ENCODE measurements at places on chromosomes 3 and 15.

- DNase-seq, result no peak
Measured at GRCh38 chr15:33100314-33100713, 94.2 kb downstream of the FMN1 start.

GRCh38 chr3:46536758-46537157 lies 29.3 kb downstream of the LRRC2 start:
- DNase-seq, result no peak

DNA sequence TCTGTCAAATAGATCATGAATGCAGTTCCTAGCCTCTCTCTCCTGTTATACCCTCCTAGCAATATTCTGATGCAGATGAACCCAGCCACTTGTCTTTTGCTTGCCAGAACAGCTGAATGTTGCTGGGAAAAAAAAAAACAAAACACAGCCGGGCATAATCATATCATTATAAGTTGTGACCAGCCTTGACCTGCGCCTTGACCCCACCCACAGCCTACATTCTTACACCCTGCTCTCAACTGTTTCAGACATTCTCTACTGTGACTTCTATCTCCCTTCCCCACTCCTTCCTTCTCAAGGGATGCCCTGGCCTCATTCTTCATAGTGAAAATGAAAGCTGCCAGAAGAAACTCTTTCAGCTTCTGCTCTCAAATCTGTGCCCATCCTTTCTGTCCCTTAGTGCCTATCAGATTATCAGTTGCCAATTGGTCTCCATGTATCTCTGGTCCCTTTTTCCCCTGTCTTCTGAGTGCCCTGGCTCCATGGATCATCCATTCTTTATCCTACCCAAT lies 389.1 kb upstream of the TPRG1 start:
- DNase-seq, result no peak

DNA sequence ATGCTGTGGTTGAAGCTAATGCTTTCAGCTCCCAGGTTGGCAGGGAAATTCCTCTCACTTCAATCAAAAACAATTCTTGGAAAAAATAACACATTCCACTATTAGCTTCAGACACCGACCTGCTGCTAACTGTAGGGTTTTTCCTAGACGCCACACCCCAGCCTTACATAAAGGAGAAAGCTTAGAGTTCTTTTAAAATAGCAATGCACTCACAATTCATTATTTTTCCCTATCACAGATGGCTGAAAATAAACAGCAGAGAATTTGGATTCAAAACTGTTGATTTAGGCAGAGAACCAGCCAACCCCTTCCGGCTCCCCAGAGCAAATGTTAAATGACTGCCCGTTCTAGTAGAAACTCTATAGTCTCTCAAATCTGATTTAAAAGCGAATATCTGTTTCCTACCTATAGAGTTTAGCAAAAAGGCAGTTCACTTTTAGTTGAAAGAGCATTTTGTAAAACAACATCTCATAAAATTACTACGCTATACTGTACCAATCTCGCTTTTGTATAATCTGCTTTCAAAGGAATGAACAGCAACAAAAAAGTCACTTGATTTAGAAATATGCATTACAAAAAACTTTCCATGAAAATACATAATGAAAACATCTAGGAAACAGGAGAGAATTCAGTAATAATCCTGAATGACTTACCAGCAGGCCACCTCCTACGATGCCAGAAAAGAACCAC lies 586 bp downstream of the TM4SF1 start:
- DNase-seq, result peak; percentile 56

- peak; percentile 15 for DNase-seq
Measured at GRCh38 chr3:150747886-150748683, 14.9 kb downstream of the SIAH2 start.

GRCh38 chr3:18499301-18499700 lies 74.2 kb upstream of the SATB1 start:
- no peak for DNase-seq

- no peak for DNase-seq
Measured at GRCh38 chr3:72724070-72724469, 124.2 kb downstream of the SHQ1 start.

GRCh38 chr3:52321481-52321880 lies 5.4 kb downstream of the DNAH1 start:
- no peak for DNase-seq

- DNase-seq, result no peak
Measured at GRCh38 chr15:71451130-71451529, 335.9 kb downstream of the THSD4 start.

GRCh38 chr3:16999161-16999560 lies 114.4 kb downstream of the PLCL2 start:
- no peak for DNase-seq
